ENCODE measurements at places on chromosomes 11 and 22.

- DNase-seq, result no peak
Measured at GRCh38 chr11:134700101-134700640, 288.1 kb upstream of the B3GAT1 start.

DNA sequence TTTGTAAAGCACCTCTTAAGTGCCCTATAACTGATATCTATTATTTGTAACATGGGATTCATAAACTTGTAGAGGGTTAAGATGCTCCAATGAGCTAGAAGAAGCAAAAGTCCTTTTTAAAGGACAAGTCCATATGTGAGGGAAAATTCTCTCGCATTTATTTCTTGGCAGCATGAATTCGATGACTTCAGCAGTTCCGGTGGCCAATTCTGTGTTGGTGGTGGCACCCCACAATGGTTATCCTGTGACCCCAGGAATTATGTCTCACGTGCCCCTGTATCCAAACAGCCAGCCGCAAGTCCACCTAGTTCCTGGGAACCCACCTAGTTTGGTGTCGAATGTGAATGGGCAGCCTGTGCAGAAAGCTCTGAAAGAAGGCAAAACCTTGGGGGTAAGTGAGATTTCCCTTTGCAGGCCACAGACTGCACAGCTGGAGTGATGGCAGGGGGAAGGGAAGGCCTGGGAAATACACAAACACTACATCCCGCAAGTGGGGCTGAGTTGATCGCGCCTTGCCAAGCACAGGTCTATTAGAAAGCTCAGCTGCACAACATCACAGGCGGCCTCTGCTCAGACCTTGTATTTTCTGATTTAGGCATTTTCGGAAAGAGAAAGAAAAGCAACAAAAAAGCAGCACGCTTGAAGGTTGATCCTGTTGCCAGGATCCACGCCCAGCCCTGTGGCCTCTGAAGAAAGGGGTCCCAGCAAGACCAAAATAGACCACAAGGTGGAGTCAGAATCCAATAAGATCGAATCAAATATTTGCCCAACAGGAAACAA is 1.5 kb downstream of the MS4A8 start:
- no peak for DNase-seq

DNA sequence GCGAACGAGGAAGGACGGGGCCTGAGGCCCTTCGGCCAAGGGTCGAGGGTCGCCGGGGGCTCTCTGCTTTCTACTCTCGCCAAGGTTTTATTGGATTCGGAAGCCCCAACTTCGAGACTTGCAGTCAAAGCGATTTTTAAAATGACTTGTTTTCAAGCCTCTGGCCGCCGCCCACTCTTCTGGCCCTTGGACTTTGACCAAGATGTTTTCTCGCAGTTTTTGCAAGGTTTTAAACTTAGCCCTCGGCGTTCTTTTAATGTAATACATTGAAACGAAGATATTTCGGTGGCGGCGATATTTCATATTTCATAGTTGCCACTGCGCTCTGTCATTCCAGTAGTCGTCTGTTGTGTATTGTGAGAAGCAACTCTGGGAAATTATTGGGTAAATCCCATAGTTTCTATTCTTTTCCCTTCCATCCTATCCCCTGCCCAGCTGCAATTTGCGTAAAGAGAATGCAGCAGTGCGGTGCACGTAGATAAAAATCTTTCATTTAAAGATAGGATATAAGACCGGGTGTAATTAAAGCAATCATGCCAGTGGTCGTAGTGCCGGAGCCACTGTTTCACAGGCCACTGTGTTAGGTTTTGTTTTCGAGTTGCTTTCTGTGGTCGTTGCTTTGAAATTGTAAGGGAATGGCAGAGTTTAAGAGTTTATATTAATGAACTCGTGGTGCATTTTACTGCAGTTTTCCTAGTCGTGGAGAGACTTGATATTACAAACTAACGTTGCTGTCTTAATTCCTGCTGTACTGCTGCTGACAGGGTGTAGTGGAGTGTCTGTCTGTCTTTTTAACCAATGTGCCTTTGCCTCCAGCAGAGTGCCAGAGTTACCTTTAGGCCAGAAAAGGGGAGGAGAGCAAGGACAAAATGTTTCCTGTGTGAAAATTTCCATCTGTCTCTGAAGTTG is 702 bp downstream of the BIRC2 start:
- peak; percentile 28 for DNase-seq

DNA sequence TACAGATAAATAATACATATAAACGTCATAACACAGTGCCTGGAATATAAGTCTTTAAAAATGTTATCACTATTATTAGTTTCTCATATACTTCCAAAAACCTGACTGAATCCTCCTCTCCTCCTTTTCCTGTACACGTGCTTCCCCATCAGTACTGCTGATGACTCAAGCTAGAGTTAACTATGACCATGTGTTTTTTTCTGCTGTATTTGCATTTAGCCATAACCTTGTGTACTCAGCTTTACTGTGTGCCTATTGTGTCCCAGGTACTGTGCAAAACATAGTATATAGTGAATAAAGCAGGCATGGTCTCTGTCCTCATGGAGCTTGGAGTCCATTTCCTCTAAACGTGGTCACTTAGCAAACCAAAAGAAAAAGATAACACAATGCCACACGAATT is 56.5 kb upstream of the ARHGAP32 start:
- no peak for DNase-seq

GRCh38 chr11:34160049-34160721 is 54.8 kb downstream of the NAT10 start:
- DNase-seq, result no peak

DNA sequence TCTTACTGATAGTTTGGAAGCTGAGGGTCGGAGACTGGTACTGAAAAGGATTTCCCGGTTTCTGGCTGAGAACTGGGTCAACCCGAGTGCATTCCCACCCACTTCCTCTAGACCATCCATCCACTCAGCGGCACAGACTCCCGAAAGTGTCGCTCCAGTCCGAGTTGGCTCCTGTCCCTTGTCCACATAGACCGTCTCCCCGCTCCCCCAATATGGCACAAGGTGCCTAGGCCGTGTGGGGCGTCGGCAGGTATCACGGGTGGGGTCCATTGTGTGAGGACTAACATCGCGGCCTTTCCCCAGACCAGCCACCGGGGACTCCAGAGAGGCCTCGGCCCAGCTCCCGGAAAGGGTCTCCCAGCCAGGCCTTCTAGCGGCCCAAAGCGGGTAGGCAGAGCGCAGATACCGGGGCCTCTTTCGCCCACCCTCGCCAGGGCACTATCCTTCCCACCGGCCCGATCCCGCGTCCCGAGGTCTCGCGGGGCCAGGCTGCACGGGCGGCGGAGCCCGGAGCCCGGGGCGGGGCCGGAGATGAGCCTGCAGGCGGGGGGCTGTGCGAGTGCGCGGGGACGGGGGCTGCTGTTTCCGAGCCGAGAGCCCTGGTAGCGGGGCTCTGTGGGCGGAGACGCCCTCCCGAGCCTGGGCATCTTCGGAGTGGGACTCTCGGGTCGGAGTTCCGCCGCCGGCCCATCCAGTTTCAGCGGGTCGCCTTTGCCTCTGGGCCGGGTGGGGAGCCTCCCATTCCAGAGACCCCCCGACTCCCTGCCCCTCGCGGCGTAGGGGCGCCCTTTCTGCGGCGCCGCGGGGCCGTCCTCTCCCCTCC is 21.1 kb downstream of the SERPINH1 start:
- DNase-seq, result peak; percentile 57

DNA sequence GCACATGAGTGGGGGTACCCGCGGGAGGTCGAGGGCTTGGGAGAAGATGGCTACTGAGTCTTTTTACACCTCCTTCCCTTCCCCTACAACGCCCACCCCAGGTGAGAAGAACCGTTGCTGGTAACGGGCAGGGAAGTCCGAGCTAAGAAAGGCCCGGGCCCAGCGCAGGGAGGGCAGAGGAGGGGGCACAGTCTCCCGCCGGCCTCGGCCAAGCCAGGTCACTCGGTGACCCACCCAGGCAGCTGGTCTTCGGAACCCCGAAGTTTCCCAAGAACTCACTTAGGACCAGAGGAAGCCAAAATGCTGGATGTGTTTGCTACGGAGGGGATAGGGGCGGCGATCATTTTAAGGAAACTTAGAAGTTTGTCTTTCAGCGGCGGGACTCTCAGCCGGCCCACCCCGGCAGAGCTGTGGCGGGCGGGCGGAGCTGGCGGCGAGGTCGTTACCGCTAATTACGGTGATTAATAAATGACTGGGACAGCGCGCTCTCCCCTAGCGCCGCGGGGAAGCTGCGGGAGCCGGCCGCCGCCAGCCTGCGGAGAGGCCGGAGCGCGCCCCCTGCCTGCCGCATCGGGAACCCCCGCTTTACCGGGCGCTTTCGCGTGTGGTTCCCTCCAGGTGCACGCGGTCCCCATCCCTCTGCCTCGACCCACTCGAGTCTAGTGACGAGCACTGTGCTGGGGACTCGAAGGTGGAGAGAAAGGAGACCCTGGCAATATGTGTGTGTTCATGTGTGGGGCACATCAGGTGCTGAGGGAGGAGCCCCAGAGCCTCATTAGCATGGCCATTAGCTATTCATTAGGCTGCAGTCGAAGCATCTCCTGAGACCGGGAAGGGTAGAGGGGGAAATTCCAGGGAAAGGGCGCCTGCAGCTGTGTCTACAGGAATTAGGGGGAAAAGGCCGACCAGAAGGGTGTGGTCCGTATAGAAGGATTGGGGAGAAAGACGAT is 945 bp downstream of the ROBO3 start:
- DNase-seq, result no peak

DNA sequence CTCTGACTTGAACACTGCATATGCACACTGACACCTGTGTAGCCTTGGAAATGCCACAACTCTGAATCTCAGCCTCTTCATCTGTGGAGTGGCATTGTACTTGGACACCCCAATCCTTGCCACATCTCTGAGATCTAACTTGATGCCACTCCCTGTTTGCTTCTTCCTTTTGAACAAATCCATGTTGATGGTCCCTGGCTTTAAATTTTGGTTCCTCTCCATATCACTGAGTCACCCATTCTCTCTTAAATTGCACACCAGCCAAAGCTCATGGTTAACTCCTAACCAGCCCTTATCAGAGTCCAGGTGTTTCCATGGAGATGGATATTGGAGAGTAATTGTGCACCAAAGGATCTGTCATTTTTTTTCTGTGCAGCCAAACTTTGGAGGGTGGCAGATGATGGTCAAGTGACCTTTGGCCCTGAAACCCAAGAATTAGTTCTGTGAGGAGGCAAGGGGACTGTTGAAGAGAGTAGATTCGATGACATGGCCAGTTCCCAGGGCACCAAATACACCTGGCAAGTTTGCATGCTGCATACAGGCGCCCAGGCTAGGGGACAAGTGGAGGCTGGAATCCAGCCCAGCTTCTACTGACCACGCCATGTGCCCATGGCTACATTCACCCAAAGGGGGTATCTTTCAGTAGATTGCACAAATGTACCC is 25.1 kb upstream of the PAMR1 start:
- no peak for DNase-seq

- no peak for DNase-seq
Measured at GRCh38 chr11:63489879-63490278, 1.1 kb downstream of the PLAAT5 start.

DNA sequence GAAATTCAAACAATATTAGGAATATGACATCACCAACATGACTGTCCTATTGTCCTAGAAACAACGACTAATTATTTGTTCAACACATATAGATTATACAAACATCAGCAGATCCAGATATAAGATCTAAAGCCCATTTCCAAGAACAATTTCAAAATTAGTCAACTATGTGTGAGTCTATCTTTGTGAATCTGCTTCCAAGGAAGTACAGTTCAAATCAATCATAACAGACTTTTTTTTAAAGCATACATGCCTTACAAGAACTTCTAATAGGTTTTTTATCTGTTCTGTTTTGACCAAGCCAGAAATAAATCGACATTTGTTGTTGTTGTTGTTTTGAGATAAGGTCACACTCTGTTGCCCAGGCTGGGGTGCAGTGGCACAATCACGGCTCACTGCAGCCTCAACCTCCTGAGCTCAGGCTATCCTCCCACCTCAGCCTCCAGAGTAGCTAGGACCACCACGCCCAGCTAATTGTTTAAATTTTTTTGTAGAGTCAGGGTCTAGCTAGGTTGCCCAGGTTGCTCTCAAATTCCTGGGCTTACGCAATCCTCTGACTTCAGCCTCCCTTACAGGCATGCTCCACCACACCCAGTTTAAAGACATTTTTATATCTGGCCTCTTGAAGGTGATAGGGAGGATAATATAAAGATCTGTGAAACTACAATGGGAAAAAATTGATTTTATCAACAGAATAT is 54.8 kb downstream of the DENND5A start:
- no peak for DNase-seq

DNA sequence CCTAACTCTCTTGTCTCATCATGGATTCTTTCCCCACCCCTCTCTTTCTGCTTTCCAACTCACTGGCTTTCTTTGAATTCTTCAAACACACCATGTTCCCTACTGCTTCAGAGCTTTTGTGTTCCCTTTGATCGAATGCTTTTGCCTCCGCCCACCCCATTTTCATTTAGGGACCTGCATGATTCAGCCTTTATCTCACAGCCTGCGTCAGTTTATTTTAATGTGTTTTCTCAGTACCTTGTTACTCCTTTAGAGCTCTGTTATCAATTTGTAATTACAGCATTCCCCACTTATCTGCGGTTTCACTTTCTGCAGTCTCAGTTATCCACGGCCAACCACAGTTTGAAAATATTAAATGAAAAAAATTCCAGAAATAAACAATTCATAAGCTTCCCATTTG is 451.3 kb downstream of the METTL15 start:
- DNase-seq, result no peak

Data from foreskin melanocyte (primary cell).